Activated T-helper 1 cell treated with anti-CD3 and anti-CD28 coated beads, Interleukin-2, amount 50 U/mL, for 16 hours (primary cell): ENCODE measurements at places on chromosomes 12 and 14.

- DNase-seq, result no peak
These were observed 138.0 kb downstream of the AACS start for GRCh38 chr12:125203145-125203765.

DNA sequence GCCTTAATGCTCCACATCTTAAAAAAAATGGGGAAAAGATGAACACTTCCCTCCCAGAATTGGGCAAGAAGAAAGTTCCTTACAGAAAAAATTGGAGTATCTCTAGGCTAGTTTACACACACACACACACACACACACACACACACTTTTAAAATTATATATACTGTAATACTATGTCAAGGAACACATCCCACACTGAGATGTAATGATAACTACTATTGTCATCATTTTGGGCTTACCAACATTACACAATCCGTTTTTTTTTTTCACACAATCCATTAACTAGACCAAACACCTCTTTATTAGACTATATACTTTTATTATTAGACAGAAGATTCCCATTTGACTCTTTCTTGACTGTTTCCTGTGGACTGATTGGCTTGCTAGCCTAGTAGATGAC is 2.5 kb downstream of the LTBR start:
- no peak for DNase-seq

GRCh38 chr12:40993158-40993557 is 195.0 kb upstream of the PDZRN4 start:
- no peak for DNase-seq

GRCh38 chr14:101844219-101844618 is 82.7 kb downstream of the PPP2R5C start:
- DNase-seq, result no peak

- DNase-seq, result no peak
These were observed 15.5 kb upstream of the IRF2BPL start for GRCh38 chr14:77043984-77044485.

DNA sequence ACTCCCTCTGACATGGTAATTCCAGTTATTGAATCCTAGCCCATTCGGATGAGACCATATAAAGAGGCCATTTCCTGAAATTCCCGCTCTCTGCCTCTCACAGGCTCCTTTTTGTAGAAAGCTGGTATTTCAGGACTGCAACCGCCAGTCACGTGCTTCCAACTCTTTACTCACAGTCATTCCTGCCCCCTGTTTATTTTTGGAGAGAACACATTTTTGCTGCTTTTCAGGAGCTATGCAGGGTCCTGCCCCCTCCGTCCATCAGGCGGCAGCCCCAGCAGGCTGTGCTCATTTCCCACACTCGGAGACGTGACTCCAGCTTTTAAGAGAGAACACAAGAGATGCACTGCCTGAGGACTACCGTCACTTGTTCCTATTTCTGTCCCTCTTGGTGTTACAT is 26.8 kb downstream of the IFT43 start:
- DNase-seq, result no peak

DNA sequence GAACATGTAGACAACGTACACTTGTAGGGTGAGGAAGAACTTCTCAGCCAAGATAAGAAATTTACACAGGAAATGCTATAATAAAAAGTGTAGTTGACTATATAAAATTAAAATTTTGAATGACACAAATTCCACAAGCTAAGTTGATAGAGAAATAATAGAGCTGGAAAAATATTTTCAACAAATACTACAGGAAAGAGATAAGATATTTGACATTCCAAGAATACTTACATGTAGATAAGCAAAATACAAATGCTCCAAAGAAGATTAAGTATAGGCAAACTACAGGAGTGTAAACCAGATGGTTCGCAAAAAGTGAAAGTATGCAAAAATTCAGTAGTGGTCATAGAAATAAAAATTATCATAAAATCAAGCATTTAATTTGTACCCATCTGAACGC is 49.2 kb upstream of the ANP32D start:
- no peak for DNase-seq

GRCh38 chr12:16155938-16156337 is 121.5 kb downstream of the SLC15A5 start:
- no peak for DNase-seq

GRCh38 chr14:35879654-35880249 is 53.6 kb downstream of the BRMS1L start:
- no peak for DNase-seq

DNA sequence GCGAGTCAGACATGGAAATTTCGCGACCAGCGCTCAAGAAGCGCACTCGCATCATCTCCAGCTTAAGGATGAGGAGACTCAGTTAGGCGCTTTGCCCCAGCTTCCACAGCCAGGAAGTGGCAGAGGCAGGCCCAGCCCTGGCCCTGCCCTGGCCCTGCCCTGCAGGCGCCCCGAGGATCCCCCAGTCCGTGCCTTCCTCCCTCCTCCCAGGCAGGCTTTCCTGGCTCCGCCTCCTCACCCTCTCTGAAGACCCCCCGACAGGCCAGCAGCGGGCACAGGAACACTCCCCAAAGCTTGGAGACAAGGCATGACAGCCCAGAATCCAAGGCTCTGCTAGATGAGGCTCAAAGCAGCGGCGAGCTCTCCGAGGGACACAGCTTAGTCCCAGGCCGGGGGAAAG is 25.1 kb downstream of the UBR7 start:
- no peak for DNase-seq

- no peak for DNase-seq
These were observed 746.2 kb upstream of the USP15 start for GRCh38 chr12:61514016-61514415.

- peak; percentile 22 for DNase-seq
These were observed 2.4 kb downstream of the SINHCAF start for GRCh38 chr12:31323391-31324115.

- no peak for DNase-seq
These were observed 154.2 kb downstream of the DPF3 start for GRCh38 chr14:72739446-72740405.

DNA sequence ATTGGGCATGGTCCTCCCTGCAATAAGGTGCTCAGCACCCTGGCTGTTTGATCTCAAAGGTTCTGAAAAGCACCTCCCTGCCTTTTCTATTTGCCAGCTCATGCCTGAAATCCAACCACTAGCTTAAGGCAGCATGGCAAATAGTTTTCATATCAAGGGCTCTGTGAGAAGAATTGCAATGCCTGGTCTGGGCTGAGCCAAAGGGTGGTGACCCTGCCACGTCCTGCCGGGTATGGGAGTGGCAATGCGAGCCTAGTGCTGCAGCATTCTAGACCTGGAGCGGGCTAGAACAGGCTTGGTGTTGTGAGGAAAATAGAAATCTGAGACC is 2.3 kb upstream of the SCNN1A start:
- no peak for DNase-seq

DNA sequence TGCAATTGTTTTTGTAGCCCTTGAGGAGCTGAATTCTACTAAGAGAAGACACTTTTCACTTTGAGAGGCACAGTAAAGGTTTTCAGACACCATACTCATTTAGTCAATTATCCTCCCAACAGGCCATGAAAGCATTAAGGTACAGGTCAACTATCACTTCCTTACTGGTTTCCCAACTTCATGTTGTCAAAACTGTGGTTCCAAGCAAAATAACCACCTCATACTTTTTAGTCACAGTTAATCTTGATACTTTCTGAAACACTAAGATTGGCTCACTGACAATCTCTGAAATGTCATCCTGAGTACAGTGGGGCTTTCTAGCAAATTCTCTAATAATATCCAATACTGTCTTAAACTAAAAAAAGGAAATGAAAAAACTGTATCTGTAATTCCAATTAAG is 71.7 kb downstream of the SLC2A13 start:
- DNase-seq, result no peak
